Suppressor macrophage treated with lipopolysaccharide for 1 hour (primary cell): ENCODE measurements at places on chromosomes 11 and 22.

GRCh38 chr11:47348859-47349258, 3.6 kb downstream of the MYBPC3 start:
- no peak for DNase-seq

- no peak for DNase-seq
Observed at GRCh38 chr22:39234867-39235687, 9.7 kb downstream of the PDGFB start.

DNA sequence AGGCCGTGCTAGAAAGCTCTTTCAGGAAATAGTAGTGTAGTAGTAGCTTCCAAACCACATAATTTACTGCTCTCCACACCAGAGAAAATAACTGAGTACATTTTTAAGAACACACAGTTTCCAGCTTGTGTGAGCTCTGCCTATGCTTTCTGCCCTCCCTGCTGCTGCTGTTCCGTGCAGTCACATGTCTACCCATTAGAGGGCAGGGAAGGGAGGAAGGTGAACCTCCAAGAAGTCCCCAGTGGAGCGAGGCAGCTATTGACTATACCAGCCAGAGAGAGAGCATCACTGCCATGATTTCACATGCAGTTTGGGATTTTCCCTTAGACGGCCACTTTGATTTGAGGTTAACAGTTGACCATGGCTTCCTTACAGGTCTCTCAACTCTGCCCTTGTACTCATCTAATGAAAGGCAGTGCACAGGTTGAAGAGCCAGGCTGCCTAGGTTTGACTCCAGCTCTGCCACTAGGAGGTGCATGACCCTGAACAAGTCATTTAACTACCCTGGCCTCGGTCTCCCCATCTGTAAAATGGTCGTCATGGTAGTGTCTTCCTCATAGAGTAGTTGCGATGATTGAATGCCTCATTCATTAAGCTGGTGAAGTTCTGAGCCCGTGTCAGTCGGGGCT, 19.7 kb upstream of the CTTN start:
- no peak for DNase-seq

- no peak for DNase-seq
Observed at GRCh38 chr11:134536219-134536618, 124.2 kb upstream of the B3GAT1 start.

- DNase-seq: no peak
Observed at GRCh38 chr11:26860895-26861294, 133.0 kb upstream of the FIBIN start.

- DNase-seq: no peak
Observed at GRCh38 chr11:75513250-75513649, 12.5 kb downstream of the GDPD5 start.

GRCh38 chr11:110935018-110935640, 222.9 kb upstream of the ARHGAP20 start:
- no peak for DNase-seq
